ENCODE measurements at places on chromosomes 5 and 9.

GRCh38 chr5:135327429-135328127 lies 71.5 kb downstream of the MACROH2A1 start:
- DNase-seq, result no peak

- DNase-seq, result no peak
These were observed 367.7 kb downstream of the GADD45G start for GRCh38 chr9:89972535-89972934.

DNA sequence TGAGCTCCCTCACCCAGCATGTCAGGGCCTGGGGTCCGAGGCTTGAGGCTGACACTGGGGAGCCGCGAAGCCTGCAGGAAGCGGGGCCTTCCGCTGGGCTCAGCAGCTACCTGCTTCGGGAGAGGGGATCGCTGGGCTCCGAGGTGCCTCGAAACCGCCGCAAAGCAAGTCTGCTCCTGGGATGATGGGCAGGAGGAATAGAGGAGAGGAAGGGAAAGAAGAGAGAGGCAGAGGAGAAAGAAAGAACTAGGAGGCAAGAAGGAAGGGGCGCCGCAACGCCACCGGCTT lies 1.5 kb upstream of the PRDM12 start:
- DNase-seq, result no peak

- DNase-seq, result no peak
These were observed 5.8 kb downstream of the CEP72 start for GRCh38 chr5:617896-618295.

- DNase-seq, result no peak
These were observed 250.9 kb downstream of the ADGRV1 start for GRCh38 chr5:90809311-90810056.

DNA sequence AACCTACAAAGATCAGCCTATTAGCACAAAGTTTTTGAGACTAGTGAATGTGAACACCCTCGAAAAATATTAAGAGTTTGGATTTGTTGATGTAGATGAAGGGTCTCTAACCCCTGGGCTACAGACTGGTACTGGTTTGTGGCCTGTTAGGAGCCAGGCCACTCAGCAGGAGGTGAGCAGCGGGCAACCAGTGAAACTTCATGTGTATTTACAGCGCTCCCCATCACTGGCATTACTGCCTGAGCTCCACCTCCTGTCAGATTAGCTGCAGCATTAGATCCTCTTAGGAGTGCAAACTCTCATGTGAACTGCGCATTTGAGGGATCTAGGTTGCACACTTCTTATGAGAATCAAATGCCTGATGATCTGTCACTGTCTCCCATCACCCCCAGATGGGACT lies 11.2 kb upstream of the PAM start:
- no peak for DNase-seq

DNA sequence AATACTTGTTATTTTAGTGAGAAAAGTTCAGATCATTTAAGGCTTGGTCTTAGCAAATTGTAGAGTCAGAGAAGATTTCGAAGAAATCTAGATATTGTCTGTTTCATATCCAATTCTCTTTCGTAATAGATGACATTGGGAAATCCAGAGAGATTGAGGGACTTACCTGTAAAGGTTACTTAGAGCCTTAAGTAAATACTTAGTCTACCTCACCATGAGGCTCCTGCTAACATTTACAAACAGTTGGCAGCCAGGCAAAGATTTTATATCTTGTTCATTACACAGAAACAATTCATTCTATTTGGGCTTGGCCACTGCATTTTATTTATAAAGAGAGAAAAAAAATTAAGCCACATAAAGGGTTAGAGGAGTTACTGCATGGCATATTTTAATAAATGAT lies 70.3 kb downstream of the FGF10 start:
- DNase-seq, result no peak

GRCh38 chr9:6552498-6553121 lies 92.9 kb downstream of the GLDC start:
- no peak for DNase-seq

GRCh38 chr5:178770621-178771020 lies 40.2 kb upstream of the ZNF354A start:
- no peak for DNase-seq

- no peak for DNase-seq
These were observed 11.1 kb upstream of the CACNA1B start for GRCh38 chr9:137866226-137867141.

GRCh38 chr9:75644649-75645048 lies 245.8 kb upstream of the PCSK5 start:
- DNase-seq, result no peak

DNA sequence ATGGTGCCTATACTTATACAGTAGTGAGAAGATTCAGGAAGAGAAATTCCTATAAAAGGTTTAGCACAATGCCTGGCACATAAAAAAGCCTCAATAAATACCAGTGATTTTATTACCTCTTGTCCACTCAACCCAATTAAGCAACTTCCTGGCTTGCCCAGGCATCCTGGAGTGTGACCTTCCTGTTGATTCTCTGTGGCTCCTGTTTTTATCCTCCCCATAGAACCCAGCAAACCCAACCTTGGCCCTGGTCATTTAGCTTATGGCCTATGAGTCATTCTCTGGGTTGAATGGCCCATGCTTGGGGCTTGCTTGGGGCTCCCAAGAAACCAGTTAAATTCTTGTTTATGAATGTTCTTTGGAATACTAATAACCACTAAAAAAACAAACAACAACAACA lies 21.4 kb upstream of the SPARC start:
- no peak for DNase-seq

DNA sequence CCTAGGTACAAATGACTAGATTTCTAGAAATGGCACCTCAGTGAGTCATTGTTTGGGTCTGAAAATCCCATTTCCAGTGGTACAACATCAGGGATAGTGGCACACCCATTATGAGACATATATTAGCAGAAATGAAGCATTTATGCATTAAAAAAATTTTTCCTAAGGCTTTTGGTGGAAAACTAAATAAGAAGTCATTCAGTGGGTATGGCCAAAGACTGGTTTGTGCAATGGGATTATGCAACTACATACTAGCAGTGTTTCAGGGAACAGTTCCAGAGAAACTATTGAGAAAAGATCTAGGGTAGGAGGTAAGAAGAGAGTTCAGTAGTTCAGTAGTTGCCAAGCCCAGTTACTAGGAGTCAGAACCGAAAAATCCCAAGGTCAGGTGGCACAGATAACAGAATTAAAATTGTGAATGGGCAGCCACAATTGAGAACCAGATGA lies 106.5 kb upstream of the HAPLN1 start:
- DNase-seq, result no peak

- DNase-seq, result no peak
These were observed 92.8 kb upstream of the CAST start for GRCh38 chr5:96569332-96569731.

- DNase-seq, result no peak
These were observed 1573.4 kb downstream of the EFNA5 start for GRCh38 chr5:106097340-106097739.

- no peak for DNase-seq
These were observed 175.1 kb upstream of the OTULINL start for GRCh38 chr5:14406554-14406849.

- DNase-seq, result no peak
These were observed 562.7 kb downstream of the TLE4 start for GRCh38 chr9:80134487-80134886.

DNA sequence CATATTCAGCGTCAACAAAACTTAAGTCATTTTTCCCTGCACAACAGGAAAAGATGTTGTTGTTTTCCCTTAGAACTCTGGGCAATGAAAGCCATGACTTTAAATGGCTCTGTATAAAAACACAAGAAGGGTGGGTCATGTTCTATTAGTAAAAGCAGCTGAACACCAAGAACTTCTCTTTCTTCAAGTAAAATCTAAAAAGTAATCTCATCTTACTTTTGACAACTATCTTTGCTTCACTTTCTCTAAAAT lies 9.1 kb downstream of the PFDN1 start:
- DNase-seq, result no peak

DNA sequence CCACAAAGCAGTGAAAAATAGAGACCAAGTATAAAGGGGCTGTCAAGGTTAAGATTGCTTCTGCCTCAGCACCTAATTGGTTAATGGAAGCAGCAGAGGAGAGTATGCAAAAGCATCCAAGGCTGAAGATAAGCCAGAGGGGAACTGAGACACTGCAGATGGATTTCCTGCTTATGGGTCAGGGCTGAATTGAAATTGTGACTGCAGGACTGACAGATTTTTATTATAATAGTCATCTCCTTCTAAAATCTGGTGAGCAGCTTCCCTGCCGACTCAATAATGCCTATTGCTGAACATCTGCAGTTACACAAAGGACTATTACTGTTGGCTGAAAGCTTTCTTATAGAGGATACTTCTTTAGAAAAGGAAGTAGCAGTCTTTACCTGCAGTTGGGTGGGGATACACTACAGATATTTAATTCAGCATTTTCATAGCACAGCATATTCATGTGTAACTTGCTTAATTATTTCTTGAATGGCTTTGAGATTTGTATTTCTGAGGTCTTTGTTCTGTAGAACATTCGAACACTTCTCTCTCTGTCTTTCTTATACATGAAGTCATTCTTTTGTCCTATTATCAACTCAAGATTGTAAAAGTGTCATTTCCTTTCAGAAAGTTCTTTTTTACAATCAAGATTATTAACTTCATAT lies 363.0 kb upstream of the RIOK2 start:
- no peak for DNase-seq

DNA sequence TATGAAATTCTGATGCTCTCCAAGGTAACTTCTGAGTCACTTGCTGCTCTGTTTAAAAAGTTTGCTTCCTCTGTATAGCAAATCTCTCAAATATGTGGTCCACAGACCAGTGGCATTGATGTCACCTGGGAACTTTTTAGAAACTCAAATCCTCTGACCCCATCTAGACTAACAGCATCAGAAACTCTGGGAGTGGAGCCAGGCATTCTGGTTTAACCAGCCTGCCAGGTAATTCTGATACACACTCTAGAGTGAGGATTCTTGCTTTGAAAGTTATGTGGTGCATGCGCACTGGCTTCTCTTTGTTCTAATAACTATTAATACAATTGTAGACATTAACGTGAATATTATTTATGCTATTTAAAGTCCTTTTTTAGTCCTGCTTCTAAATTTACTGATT lies 298.1 kb downstream of the SLF1 start:
- no peak for DNase-seq

DNA sequence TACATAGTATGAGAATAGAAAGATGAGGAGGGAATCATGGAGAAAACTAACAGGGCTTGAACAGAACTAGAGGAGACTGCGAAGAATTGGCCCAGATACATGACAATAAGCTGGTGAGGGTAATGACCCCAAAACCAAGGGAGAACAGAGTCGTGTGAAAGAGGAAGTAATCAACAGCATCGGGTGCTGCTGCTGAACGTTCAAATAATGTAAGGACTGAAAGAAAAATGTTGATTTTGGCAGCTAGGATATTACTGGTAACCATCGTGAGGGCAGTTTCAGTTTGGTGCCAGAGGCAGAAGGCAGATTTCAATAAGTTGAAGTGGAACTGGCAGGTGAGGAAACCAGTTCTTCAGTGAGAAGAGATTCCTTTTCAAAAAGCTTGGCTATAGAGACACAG lies 66.8 kb upstream of the SMC2 start:
- peak; percentile 22 for DNase-seq

DNA sequence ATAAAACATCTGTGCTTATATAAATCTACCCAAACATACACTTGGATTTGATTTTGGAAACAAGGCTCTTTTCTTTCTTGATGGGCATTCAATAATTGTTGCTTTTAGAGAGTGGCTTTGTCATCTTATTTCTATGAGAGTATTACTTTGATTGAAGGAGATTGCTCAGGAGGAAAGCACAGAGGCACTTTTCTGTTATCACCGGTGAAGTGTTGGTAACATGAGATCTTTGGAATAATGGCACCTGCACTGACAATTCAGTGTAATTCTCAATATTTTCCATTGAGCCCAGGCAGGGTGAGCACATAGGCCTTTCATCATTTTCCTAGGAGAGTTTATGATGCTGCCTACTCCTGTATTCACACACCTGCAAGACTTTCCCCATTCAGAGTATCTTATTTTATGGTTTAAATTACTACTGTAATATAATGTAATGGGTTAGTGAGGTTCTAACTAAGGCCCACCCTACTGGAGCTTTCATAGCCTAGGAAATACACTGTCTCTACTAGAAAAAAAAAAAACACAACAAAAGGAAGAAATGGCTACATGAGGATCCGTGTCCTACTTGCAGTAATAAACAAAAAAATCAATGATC lies 244.3 kb downstream of the DENND1A start:
- no peak for DNase-seq

GRCh38 chr5:16480144-16480543 lies 14.5 kb upstream of the ZNF622 start:
- no peak for DNase-seq

All from NAMALWA (cell line).